ENCODE measurements at places on chromosomes 6 and 20.

GRCh38 chr6:157307661-157308060, 15.7 kb downstream of the TMEM242 start:
- DNase-seq, result no peak

GRCh38 chr20:16744178-16744807, 3.9 kb upstream of the OTOR start:
- DNase-seq, result no peak

GRCh38 chr6:14100138-14100537, 17.4 kb upstream of the CD83 start:
- DNase-seq, result no peak

- DNase-seq, result no peak
Observed at GRCh38 chr6:75530696-75531095, 37.1 kb upstream of the FILIP1 start.

DNA sequence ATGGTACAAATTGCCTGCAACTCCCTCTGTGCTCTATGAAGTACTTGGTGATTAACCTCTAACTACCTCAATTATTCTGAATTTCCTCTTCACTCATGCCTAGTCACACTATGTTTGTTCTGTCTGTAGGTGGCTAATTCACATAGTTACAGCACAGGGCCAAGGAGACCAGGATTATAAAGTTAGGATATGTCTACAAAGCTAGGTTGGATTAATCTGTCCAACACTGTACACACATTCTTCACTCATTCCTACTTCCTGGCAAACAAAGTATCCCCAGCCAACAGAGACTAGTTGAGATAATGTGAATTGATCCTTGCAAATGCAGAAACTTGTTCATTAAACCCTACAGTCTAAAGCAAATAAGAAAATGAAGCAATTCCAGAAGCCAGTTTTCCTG, 269.8 kb downstream of the HACE1 start:
- no peak for DNase-seq

DNA sequence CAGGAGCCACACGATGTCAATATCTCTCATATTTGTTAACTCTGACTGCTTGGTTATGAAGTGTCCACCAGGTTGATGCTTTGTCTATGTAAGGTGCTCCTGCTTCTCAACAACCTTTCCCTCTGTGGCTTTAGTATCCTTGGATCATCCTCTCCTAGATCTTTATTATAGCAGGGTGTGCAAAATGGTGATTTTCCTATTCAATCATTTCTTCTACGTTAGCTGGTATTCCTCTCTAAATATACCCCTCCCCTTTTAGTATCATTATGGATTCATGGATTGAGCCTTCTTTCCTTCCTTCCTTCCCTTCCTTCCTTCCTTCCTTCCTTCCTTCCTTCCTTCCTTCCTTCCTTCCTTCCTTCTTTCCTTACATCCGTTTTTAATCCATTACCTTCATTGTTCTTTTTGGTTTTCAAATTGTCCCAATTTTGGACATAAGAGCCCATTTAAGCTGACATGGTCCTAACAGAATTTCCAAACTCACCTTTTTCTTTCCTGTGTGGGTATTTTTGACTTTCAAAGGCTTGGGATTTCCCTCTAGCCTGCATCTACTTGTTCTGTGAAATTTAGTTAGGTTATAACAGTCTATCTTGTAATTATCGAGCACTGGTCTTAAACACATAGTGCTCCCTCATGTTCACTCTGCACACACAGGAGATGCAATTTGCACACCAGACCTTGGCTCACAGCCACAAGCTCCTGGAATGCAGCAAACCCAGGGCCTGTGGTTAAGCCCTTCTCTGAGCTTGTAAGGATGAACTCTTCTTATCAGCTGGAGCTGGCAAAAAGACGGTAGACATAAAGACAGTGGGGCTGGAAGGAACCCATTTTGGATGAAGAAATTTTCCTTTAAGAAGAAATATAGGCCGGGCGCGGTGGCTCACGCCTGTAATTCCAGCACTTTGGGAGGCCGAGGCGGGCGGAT, 109.9 kb downstream of the SLC24A3 start:
- no peak for DNase-seq

DNA sequence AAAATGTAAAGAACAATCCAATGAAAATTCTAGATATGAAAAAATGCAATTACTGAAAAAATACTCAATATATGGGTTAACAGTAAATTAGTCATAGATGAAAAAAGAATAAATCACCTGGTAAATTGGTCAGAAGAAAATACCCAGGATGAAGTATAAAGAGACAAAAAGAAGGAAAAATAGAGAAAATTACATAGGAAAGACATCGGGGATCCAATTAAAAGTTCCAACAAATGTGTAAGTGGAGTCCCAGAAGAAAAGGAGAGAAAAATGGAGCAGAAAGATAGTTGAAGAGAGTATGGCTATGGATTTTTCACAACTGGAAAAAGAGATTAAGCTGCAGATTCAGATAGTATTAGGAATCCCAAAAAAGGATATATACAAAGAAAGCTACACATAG, 18.7 kb upstream of the UFL1 start:
- DNase-seq, result no peak

- no peak for DNase-seq
Observed at GRCh38 chr6:139483079-139483478, 108.6 kb upstream of the CITED2 start.

GRCh38 chr6:138250513-138251247, 32.4 kb upstream of the PBOV1 start:
- DNase-seq, result no peak

DNA sequence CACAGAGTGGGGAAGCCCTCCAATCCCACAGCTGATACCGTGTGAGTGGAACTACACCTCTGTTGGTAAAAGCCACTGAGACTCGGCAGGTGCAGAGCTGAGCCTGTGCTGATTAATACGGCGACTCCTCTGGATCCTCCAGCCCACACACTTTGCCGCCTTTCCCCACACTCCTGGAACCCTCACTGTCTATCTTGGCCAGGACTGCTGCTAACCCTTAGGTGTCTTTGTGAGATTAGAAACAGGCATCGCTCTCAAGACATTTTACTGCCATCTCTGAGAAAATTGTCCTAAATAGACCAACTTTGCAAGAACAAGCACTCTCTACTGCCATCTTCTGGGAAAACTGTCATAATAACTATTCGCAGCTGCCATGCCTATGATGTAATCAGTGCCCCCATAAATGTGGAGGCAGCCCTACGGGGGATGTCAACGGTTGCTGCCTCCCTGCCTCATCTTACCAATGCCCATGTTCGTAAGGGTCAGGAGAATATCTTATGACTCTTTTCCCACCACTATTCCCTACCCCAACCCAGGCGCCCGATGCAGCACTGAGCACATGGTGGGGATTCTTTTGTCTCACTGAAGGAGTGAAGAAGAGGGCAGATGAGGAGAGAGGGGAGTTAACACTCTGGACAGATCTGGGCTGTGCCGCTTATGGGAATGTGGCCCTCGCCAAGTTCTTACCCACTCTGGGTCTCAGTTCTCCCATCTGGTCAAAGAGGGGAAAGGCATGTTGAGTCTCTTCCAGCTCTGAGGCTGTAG, 26.1 kb upstream of the KCNB1 start:
- no peak for DNase-seq

GRCh38 chr6:21808551-21809242, 215.1 kb downstream of the SOX4 start:
- no peak for DNase-seq

DNA sequence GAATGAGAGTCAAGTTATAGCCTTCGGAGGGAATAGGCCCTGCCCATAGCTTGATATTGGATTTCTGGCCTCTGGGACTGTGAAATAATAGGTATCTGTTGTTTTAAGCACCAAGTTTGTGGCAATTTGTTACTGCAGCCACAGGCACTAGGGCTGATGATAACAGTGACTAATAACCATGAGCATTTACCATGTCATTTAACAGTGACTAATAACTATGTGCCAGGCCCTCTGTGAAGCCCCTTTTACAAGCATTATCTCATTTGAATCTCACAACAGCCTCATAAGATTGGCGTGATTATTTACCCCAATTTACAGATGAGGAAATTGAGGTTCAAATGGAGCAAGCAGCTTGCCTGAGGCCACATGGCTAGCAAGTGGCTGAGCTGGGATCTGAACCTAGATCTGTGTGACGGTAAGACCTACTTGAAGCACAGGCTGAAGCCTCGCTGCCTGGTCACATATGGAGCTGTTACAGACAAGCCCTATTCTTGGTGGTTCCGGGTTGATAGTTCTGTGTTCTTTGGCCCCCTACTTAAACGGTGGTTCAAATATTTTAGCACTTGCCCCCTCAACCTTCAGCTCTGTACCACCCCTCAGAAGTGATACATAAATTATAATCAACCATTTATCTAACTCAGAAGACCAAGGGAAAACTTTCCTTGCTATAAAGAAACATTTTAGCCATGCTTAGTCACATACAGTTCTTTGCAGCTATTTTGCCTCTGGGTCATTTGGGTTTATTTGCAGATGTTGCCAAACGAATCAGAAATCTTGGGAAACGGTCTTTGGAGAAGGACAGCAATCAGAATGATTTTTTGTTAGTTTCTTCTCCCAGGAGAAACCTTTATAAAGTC, 98.3 kb downstream of the ELOVL5 start:
- no peak for DNase-seq

- no peak for DNase-seq
Observed at GRCh38 chr6:47977314-47977713, 133.7 kb downstream of the PTCHD4 start.

GRCh38 chr6:90393232-90393884, 96.7 kb upstream of the BACH2 start:
- DNase-seq, result peak; percentile 24

- no peak for DNase-seq
Observed at GRCh38 chr20:1816384-1817381, 78.5 kb upstream of the SIRPA start.

DNA sequence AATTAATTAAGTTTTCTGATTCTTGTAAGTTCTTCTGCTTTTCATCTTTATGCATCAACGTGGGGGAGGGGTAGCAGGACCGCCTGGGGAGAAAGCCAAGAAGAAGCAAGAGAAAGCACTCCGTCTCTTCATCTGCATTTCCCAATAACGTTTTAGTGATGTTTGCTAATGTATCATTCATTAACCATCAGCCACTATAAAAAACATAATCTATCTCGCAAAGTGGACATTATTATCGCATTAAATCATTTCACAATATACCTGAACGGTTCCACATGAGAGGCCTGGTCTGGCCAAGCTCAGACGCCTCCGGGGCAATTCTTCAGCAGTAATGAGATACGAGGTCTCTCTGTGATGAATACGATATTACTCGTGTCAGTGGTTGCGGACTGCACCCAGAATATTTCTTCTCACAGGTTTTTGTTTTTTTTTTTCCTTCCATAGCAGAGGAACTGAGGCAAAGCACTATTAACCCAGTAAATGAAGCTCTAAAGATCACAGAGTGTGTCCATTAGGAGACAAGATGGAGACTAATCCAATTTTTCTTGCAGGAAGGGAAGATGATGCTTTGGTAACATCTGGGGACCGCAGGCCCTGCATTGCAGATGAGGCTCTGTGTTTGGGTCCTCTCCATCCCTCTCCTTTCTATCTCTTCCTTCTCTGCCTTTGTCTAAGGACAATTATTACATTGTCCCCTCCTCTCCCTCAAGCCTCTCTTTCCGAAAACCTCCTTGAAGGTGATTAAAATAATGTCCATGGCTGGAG, 156.1 kb downstream of the SLC35B3 start:
- no peak for DNase-seq

- no peak for DNase-seq
Observed at GRCh38 chr6:142934106-142934505, 10.9 kb downstream of the HIVEP2 start.

DNA sequence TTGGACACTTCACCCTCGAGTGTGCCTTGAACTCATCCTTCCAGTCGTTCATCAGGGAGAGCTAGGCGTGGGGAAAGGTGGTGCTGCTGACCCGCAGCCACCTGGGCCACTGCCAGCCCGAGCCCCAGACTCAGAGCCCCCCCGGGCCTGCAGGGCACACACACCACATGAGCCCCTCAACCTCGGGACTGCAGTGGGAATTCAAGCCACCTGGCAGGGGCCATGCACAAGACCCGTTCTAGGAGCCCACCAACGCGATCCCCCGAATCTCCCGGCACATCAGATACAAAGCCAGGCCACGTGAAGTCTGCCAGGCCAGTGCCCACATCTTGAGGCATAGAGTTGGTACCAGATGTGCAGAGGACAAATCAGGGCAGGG, 2.8 kb downstream of the ZNF512B start:
- no peak for DNase-seq

DNA sequence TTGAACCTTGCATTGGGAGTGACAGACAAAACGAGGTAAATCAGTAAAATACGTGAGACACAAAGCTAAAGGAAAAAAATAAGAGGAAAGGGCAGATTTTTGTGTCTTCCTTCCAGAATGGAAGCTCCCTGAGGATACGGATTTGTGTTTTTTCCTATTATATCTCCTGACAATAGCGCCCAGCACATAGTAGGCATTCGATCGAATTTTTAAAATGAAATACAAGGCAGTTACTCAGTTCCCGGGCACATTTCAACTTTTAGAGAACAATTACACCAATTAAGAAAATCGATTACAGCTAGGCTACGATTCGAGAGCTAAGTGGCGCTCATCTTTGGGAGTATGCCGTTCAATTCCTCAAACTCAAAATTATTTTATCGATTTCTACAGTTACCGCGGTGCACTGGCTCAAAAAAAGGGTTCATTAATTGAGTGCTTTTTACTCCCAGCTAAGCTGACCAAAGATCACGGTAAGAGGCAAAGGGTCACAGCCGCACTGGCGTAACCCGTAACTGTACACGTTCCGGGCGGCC, 443 bp downstream of the RMND1 start:
- DNase-seq, result no peak

GRCh38 chr20:53403029-53403428, 190.6 kb downstream of the ZNF217 start:
- DNase-seq, result no peak

DNA sequence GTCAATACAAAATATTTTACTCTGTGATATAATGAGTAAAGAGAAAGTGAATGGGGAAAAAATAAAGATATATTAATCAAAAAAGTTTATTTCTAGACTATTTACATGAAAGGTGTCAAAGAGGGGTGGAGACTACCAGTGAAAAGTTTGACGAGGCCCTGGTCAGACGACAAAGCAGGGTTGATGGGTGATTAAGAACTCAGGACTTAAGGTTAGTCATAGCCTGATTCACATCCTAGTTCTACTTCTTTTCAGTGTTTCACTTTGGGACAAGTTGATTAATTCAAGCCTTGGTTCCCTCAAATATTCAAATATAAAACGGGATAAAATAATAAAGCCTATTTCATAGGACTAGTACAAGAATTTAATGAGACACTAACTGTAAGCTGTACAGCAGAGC, 178.2 kb upstream of the HS3ST5 start:
- DNase-seq, result no peak

DNA sequence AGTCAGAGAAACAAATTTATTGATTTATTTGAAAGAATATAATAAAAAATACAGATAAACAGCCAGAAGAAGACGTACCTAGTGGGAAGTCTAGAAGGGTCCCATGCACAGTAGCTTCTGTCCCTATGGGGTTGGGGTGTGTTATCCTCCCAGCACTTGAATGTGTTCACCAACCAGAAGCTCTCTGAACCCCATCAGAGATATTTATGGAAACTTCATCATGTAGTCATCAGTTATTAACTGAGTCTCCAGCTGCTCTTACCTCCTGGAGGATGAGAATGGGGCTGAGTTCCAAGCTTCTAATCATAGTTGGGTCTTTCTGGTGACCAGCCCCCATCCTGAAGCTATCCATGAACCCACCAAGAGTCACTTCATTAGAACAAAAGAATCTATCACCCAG, 15.4 kb upstream of the USP45 start:
- no peak for DNase-seq

Data from GF-D8 (cell line).